ENCODE measurements at places on chromosomes 7 and 10.

DNA sequence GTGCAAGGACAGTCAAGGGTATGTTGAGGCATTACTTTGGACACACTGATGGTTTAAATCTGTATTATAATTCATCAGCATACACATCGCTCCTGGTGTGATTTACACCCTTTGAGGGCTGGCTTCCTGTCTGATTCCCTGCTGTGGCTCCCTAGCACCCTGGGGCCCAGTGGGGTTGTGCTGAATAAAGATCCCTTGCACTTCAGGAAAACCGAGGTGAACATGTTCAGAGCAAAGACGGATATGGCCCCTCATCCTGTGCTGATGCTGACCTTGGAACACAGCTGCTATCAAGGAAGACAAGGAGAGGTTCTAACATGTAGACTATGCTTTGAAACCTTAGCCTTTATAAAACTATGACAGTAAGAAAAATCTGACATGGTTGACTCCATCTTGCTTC lies 84.6 kb upstream of the UNC5B start:
- peaks cover under 1% of the 10 kb centered on the region for H3K27me3 ChIP-seq
- no peak overlapping the region for H3K4me3 ChIP-seq
- no peaks in the 10 kb centered on the region for H3K4me1 ChIP-seq

- H3K4me3 ChIP-seq, result no peak overlapping the region
- no peaks in the 10 kb centered on the region for H3K36me3 ChIP-seq
- H3K27ac ChIP-seq, result no peak overlapping the region
These were observed 24.8 kb upstream of the MNX1 start for GRCh38 chr7:157035302-157035701.

- no peak overlapping the region for H3K4me3 ChIP-seq
- H3K4me1 ChIP-seq, result no peaks in the 10 kb centered on the region
- H3K27ac ChIP-seq, result no peak overlapping the region
- H3K27me3 ChIP-seq, result no peaks in the 10 kb centered on the region
These were observed 9.3 kb upstream of the AKR1D1 start for GRCh38 chr7:138066954-138067394.

- H3K4me1 ChIP-seq, result no peaks in the 10 kb centered on the region
- H3K4me3 ChIP-seq, result no peak overlapping the region
- DNase-seq, result no peak
- H3K27me3 ChIP-seq, result no peaks in the 10 kb centered on the region
- H3K27ac ChIP-seq, result no peak overlapping the region
These were observed 41.4 kb downstream of the HTR7 start for GRCh38 chr10:90816466-90816865.

DNA sequence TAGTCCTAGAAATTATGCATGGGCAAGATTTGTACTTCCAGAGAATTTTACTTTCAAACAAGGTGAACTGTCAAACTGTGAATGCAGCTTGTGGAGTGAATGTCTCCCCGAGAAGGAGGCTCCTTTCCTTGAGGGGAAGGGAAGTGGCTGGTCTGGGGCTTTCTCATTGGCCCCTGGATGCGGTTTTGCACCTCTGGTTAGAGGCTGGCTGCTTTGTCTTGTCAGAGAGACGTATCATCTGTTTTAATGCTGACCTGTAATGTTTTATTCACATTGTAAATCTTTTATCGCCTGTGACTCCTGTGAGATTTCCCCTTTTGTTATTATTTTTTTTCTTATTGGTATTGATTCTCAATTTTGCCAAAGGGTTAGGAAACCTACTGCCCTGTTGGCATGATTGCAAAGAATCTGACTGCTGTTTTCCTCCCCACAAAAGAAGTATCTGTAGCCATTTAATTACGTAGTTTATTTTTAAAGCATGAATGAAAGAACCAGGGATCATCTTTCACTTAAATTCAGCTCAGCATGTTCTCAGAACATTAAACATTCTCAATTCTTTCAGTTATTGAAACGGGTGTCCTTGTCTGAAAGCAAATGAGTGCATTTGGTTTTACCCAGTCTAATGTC lies 238.3 kb upstream of the NFE2L3 start:
- no peak for DNase-seq
- H3K27me3 ChIP-seq, result no peaks in the 10 kb centered on the region
- no peaks in the 10 kb centered on the region for H3K36me3 ChIP-seq
- no peaks in the 10 kb centered on the region for H3K4me1 ChIP-seq
